ENCODE measurements at places on chromosomes 4 and X. TPM values are rescaled to one million over a fixed set of nuclear protein-coding genes. Genes with fewer than 3 reads are reported as not detected.

DNA sequence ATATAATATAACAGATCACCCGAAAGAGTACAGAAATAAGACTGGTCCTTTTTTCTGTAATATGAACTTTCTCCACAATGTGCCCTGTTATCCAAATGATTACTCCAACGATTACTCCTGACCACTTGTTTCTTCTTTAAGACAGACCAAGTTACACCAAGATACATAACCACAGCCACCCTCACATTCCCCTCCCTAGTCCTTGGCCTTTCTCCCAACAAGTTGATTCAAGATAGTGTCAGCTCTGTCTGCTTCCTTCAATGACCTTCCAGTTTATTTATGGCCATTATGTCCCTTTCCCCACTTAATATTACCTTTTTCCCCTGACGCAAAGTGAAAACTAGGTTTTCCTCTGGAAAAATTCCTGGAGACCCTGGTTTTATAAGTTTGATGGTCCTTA is 397.2 kb downstream of the FAM47B start:
- H3K27me3 ChIP-seq = no peaks in the 10 kb centered on the region
- no peaks in the 10 kb centered on the region for H3K4me1 ChIP-seq
- H3K27ac ChIP-seq = no peak overlapping the region
- DNase-seq = no peak

TGIF2LX gene
- total RNA-seq = not detected

CT45A10 gene
- not detected for total RNA-seq

SHROOM2 gene
- not detected for total RNA-seq

IL2 gene
- total RNA-seq = not detected

GRCh38 chrX:30488092-30488491 is 89.5 kb downstream of the TASL start:
- H3K27me3 ChIP-seq = no peaks in the 10 kb centered on the region
- no peak overlapping the region for H3K27ac ChIP-seq
- H3K4me3 ChIP-seq = no peak overlapping the region
- no peak for DNase-seq

GRCh38 chr4:4837316-4837715 is 22.1 kb upstream of the MSX1 start:
- no peak for DNase-seq
- no peaks in the 10 kb centered on the region for H3K27me3 ChIP-seq
- no peaks in the 10 kb centered on the region for H3K4me1 ChIP-seq
- no peaks in the 10 kb centered on the region for H3K36me3 ChIP-seq

All from B cell (primary cell).